ENCODE measurements at places on chromosomes 5 and 9.

GRCh38 chr5:58156973-58157701, 302.7 kb downstream of the PLK2 start:
- DNase-seq: no peak

GRCh38 chr5:167219298-167219697, 1072.1 kb upstream of the WWC1 start:
- DNase-seq: no peak

DNA sequence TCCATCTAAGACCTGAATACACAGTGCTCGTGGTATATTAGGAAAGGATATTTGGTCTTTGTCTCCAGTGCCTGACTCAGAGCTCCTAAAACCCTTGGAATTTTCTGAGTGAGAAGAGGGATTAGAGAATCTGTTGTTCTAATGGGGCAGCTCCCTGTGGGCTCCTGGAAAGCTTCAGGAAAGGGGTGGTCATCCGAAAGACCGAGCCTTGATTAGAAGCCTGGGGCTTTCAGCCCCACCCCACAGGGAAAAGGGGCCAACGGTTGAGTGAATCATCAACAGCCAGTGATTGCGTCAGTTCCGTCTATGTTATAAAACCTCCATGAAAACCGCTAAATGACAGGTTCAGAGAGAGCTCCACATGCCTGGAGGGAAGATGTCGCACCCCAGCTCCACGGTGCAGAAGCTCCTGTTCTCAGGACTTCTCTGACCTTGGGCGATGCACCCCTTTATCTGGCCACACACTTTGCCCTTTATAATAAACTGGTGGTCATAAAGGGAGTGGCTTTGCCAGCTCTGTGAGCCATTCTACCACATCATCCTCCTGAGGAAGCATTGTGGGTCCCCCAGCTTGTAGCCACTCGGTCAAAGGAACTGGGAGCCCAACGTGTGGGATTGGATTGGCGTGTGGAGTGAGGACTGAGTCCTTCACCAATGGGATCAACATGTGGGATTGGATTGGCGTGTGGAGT, 71.0 kb upstream of the ICE1 start:
- no peak for DNase-seq

DNA sequence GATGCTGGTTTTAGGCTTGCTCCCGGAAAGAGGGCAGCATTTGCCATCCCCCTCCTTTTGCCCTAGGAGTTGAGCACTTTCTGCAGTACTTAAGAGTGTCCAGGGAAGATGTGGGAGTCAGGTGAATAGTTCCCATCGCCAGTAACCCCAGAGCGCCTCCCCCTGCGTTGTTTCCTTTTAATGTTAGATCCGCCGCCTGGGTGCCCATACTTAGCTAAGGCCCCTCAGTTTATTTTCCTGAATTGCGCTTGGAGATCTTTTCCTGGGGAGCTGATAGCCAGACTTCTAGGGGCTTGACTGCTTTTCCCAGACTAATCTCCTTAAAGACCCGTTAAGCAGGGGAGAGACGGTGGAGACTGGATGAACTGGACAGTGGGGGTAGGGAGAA, 377 bp upstream of the PCDHAC2 start:
- no peak for DNase-seq

DNA sequence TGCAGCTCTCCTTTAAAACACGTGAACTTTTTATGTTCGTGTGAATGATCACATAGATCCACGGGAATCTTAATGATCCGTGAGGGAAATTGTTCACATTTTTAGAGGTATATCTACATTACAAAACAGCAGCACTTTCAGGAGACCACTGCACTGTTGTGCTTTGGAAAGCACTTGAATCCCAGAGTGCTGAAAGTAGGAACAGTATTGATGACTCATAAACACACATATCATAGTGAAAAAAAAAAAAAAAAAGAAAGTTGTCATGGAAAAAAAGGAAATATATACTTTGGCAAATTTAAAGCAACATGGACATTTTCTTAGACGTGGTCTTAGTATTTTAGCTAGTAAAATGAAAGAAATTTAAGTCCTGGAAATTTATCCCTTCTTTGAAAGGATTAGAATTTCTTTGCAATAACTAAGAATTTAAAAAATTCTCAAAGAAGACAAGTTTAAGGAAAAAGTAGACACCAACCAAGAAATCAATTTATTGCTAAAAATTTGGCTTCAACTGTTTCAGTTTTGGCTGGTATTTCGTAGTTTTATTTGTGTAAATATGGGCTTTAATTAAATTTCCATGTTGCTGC, 55.4 kb downstream of the ADGRV1 start:
- no peak for DNase-seq

- DNase-seq: no peak
Measured at GRCh38 chr9:115039516-115040120, 78.3 kb downstream of the TNC start.

DNA sequence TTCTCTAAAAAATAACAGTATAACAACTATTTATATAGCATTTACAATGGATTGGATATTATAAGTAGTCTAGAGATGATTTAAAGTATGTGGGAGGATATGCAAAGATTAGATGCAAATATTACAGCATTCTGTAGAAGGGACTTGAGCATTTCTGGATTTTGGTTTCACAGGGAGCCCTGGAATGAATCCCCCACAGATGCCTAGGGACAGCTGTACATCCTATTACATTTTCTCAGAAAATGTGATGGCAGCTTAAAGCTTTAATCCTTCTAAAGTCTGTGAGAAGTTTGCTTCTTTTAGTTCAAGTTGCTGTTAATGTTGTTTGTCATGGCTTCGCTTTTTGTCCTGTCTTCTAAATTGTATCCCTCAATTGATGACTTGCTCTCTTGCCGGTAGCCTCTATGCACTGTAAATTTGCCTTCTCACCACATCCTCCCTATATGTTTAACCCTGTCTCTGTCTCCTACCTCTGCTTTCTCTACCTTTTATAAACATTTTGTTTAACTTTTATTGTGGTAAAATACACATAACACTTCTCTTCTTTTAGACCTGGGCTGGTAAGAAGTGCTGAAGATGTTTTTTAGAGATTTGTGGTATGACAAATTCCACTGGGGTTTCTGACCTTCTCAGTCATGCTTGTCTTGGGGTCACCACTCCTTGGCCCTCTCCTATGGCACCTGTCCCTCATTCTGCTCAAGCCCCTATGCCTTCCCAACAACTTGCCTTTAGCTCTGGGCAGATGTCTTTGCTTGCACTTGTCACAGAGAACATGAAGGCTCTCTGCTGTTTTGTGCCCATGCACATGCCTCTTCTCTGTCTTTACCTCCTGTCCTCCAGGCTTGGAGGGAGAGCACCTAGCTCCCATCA, 37.9 kb downstream of the LNPEP start:
- no peak for DNase-seq

DNA sequence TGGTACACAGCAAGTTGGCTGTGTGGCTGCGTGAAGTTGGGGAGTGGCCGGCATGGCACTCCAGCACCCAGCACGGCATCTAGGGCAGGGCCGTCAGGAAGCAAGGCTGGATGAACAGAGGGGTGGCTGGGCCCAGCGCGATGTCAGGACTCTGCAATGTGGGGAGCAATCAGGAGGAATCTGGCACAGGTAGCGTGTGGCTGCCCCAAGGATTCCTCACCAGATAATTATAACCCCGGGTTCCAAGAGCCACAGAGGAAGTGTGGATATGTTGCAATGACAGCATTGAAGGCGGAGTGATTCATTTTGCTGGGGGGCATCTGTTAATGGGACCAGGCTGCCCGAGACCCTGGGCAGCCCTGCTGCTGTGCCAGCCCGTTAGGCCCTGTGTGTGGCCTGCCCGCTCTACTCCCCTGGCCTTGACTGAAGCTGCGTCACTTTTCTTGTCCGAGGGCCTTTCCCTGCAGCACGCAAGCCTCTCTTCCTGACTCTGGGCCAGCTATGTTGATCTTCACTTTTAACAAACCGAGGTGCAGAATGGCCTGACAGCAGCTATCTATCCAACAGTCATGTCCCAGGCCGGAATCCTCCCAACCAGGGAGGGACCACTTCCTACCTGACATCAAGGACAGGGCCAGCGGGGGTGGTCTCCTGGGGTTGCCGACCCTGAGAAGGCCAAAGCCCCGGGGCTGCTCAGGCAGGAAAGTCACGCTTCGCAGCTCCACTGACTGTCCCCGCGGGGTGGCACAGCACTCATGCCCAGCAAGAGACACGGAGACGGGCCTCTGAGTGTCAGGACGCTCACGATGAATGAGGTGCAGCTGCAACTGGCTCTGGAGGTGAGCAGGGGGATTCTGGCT, 118.0 kb upstream of the PHYKPL start:
- DNase-seq: peak; percentile 52

DNA sequence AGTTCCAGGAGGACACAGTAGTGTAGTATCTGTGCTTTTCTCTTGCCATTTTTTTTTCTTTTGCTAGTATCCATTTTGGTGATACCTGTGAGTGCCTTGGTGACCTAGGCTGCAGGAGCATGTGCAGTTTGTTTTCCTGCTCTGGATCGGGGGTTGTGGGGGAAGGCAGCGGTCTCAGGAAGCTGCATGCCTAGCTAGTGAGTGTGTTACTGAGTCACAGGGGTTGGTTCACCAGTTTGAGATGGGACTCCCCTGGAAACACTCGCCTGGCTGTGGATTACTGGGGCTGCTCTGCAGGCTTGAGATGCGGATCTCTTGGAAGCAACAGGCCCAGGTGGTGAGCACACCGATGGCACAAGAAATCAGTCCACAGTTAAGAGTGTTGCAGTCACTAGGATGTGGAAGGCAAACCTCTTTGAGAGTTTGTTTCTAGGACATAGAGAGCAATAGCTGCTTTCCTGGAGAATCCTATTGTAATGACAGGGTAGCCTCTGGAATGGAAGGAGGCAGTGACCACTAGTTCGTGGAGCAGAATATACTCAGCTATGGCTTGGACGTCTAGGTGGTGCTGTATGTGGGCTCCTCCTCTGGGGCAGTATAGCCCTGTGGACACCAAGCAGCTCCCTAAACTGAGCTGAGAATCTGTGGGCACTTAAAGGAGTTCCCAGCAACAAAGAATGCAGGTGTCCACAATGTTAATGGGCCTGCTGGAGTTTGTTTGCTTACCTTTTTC, 20.0 kb upstream of the SPATA31E1 start:
- no peak for DNase-seq

DNA sequence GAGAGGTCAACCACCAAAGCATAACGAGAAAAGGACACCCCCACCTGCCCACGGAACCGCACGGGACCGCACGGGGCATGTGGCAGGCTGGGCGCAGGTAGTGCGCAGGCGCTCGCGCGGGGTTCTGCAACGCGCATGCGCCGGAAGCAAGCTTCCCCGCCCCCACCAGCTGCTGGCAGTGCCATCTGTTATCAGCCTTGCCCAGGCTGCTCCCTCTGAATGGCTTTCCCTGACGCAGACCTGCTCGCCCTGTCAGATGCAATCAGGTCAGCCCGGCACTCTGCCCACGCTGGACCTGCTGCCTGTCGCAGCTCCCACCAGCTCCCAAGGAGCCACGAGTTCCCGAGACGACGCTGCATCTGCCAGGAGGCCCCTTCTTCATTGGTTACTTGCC, 22.8 kb downstream of the PTCH1 start:
- DNase-seq: no peak

- no peak for DNase-seq
Measured at GRCh38 chr5:3356016-3356415, 239.6 kb upstream of the IRX1 start.

DNA sequence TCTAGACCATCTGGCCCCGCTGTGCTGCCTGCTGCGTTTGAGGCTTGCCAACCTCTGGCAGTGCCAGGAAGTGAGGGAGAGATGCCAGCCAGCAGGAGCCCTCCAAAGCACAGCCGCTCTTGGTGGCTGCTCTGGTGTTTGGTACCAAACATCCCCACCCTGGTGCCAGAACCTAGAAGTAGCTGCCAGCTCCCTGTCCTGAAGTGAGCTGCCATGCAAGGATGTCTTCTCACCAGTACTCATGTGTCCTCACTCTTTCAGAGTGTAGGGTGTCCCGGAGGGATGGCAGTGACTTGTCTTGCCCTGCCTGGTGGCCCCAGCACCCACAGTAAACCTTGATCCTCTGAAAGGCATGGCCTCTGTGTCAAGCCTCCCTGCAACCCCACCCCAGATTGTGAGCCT, 43.4 kb downstream of the AMBP start:
- DNase-seq: no peak

DNA sequence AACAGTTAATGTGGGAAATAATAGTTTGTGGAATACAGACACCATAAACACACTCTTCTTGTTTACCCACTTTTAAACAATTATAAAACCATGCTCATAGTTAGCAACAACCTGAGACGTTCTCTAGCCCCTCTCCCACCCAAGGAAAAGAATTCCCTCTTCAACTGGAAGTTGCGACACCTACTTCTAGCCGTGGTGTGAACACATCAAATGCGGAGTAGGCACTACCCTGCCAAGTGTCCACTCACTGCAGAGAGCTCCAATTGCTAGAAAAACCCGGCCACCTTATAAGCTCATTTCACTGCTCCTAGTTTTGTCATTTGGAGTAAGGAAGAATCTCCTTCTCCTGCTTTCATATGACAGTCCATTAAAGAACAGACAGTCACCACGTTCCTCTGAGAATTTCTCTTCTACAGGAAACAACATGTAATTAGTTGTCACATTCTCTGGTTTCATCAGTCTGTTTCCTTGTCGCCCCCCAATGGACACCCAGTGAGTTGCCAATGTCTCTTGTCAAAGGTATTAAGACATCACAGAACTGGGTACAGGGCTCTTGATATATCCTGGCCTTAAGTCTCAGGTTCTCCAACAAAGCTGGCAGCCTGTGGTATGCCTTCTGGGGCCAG, 47.3 kb downstream of the PRLR start:
- peak; percentile 20 for DNase-seq

DNA sequence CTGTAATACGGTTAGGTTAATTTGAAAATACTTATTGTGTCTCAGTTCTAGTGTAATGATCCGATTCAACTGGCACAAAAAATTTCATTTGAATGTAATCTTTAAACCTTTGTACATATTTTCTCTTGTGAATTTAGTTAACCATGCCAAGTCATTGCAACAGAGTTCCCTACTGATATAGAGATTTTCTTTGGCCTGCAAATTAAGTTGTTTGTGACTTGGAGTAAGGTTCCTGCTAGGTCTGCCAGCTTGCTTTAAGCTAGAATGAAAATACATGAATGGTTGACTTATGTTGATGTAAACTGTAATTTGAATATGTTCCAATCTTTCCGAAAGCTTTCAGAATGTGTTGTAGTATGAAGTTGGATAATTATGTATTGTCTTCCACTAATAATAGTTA, 1004.1 kb upstream of the EDIL3 start:
- DNase-seq: no peak

GRCh38 chr5:82601861-82602260, 323.7 kb upstream of the RPS23 start:
- no peak for DNase-seq

- no peak for DNase-seq
Measured at GRCh38 chr5:107781451-107781850, 110.7 kb upstream of the EFNA5 start.

- DNase-seq: no peak
Measured at GRCh38 chr5:161311965-161312364, 234.6 kb downstream of the GABRB2 start.

DNA sequence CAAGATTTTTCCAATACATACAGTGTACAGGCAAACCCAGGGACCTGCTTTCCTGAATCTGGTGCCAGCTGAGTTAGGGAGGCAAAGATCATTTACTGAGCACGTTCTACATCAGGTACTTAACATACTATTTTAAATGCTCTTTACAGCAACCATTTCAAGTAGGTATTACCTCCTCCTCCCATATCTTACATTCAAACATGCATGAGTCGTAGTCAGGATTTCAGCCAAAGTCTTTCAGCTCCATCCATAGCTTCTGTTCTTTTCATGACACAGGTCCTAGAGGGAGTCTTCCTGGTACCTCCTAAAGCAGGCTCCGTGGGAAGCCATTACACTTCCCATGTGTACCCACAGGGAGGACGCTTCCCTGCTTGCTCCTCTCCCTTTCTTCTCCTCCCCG, 11.7 kb downstream of the KCNV2 start:
- DNase-seq: no peak

Measured in nephron progenitor cell (in vitro differentiated cells).